Right cardiac atrium (tissue), 5 donors: ENCODE measurements at places on chromosomes 5 and 9.
A peak's percentile ranks its signal among the peaks of the same experiment; 100 is the strongest.

DNA sequence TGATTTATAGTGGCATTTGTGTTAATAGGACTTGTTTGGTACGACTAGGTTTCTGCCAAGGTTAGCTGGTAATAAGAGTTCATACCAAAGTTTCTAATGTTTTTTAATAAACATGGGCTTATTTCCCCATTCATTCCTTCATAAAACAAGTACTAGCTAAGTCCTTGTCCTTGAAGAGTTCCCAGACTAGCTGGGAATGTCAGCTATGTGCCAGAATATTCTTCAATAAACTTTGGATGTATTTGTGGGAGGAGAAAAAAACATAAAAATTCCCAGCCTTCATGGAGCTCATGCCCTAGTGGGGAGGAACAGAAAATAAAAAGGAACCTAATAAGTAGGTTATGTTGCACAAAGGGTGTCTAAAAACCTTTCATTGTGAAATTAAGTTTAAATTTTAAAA, 176.9 kb downstream of the DENND1A start:
- no peak for DNase-seq

DNA sequence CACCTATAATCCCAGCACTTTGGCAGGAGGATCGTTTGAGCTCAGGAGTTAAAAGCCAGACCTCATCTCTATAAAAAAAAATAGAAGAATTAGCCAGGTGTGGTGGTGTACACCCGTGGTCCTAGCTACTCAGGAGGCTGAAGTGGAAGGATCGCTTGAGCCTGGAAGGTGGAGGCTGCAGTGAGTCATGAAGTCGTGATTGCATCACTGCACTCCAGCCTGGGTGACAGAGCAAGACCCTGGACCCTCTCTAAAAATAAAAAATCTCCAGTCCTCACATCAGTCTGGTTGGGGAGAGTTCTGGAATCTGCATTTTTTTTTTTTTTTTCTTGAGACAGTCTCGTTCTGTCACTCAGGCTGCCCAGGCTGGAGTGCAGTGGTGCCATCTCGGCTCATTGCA, 9.3 kb downstream of the FPGS start:
- DNase-seq = no peak

DNA sequence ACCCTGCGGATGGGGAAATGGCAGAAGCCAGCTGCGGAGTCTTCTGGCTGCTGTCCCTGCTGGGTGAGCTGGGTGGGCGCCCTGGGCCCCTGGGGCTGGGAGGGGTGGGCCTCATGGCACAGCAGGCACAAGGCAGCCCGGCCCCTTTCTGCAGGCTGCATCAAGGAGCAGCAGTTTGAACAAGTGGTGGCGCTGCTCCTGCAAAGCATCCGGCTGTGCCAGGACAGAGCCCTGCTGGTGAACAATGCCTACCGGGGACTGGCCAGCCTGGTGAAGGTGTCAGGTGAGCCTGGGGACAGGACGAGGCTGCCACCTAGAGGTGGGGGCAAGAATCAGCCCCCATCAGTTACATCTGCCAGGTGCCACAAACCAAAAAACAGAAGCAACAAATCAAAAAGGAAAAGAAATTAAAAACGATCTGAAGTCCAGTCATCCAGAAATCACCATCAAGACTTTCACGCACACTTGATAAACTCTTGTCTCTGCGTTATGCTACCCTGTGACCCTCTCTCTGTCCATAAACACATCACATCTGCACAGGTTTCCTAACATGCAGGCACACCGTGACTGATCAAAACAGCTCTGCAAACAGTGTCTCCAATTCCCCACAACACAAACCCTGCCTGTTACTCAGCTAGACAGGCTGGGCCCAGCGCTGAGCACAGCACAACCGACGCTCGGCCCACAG, 13.9 kb downstream of the REXO4 start:
- DNase-seq = no peak

GRCh38 chr5:178391480-178391879, 158.9 kb upstream of the PHYKPL start:
- no peak for DNase-seq

- DNase-seq = no peak
Observed at GRCh38 chr9:120694559-120694958, 19.7 kb downstream of the MEGF9 start.

DNA sequence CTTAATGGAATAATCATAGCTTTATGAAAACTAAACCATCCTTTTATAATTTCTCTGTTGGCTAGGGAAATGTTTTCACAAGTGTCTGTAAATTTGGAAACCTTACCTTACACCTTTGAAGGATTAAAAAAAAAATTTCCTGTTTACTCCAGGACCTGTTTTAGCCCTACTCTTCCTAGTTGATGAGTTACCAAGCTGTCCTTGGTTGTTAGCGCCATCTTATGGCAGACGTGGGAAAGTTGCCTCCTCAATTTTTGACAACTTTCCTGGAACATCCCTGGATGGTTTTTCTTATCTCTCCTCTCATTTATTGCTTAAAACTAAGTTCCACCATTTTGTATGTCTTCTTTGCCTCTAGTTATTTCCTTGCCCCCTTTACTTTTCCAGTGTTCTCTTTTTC, 25.7 kb downstream of the ZSWIM6 start:
- DNase-seq = no peak

GRCh38 chr9:123893115-123893514, 36.8 kb downstream of the DENND1A start:
- no peak for DNase-seq

- no peak for DNase-seq
Observed at GRCh38 chr5:65334077-65334476, 147.6 kb downstream of the ADAMTS6 start.

DNA sequence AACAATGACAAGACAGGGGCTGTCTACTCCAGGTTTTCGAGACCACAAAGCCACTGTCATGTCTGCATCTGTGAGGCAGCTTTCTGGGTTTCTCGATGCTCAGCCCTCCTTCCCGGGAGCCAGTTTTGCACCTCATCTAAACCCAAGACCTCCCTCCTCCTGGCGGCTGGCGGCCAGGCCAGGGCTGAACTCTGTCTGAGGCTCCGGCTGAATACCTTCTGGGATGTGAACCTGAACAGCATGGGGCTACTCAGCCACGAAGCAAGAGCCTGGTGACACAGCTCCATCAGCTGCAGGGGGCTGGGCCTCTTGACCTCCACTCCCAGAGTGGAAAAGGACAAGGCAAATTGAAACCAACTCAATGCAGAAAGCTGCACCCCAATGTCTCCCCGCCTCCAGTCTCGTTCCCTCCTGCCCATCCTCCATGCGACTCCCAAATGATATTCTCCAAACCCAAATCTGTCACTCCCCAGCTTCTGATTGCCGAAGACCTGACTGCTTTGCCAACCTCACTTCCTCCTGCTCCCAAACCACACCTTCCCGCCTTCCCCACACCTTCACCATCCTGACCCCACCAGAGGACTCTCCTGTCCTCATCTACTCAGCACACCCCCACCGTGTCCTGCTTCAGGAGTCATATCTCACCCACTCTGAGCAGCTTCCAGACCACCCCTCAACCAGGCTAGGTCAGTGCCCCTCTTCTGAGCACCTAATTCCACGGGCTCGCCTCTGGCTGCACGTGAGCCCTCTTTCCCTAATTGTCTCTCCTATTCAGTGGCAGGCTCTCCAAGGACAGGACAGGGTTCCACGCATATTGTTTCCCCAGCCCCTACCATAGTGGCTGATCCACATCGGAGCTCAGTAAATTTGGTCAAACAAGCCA, 4.5 kb downstream of the ANKS6 start:
- DNase-seq = no peak

GRCh38 chr5:169554251-169554650, 29.3 kb upstream of the SPDL1 start:
- no peak for DNase-seq

- no peak for DNase-seq
Observed at GRCh38 chr9:7154003-7154619, 396.3 kb downstream of the KDM4C start.

DNA sequence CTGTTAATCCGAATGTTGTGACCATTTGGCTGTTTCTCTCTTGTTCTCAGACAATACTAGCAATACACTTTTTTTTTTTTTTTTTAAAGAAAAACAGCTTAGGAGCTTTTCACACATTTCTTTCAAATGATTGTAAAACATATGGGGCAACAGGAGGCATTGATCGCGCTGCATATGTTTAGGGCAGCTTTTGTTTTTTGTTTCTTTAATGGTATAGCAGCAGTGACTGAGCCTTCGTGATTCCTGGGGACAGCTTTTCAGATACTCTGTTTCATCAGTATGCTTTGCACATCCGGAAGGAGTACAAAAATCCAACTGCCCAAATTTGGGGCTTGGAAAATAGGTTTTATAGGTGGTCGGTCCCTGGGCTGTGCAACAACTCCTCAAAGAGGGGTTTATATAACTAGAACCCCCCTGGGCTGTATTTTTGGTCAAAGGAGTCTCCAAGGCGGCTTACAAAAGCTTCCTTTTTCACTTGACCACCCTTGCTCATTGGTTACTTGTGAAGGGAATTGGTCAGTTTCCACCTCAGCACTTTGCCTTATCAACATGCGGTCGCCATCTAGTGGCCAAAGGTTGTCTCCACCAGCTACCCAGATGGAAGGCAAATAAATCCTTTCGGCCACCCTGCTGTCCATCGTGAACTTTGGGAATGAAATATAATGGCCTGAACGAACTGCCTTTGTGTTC, 91.8 kb downstream of the PDE6A start:
- peak; percentile 90 for DNase-seq

GRCh38 chr5:43616535-43616934, 13.6 kb downstream of the NNT start:
- DNase-seq = no peak

DNA sequence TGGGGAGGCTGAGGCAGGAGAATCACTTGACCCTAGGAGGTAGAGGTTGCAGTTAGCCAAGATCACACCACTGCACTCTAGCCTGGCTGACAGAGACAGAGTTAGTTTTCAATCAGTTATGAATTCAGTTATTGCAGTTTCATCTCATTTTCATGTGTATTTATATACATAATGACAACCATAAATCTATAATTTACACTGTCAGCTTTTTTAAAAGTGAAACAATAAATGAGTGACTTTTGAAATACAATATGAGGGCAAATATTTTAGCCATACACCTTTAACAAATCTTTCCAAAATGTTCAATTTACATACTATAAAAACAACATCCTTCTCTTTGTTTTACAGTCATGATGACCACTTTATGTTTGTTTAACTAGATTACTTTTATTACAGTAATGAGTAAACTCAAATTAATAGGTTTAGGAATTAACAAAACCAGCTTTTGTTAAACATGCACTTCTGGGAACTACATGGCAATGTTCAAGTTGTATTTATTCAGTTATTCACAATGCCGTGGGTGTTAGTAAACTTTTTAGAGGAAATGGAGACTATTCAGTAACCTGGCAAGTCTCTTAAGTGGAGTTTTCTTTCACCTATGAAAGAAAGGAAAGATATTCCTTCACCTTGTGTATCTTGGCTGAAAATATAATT, 12.7 kb downstream of the TYRP1 start:
- no peak for DNase-seq

DNA sequence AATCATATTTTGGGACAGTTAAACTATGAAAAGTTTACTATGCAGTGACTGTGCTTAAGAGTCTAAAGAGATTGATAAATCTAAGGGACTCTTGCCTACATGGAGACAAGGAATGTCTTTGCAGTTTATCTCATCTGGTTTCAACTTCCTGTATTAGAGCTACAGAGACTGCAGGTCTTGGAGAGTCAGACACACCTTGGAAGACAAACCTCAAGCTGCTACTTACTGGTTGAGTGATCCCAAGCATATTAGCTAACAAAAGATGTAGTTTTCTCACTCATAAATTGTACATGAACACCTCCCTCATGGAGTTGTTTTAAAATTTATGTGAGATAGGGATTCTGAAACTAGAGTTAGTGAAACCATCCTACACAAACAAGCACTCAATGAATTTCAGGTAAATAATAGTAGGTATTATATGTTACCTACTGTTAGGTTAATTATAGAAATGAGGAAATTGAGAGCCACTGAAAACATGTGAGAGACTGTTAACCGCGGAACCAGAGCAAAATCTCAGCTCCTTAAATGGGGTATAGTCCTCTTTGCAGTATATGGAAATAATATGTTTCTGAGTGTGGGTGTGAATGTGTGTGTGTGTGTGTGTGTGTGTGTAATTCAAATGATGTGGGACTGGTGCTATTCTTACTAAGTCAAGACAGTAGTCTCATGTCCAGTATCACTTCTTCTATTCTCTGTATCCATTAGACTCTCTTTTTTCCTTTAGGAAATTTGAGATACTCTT, 752.1 kb downstream of the DTWD2 start:
- DNase-seq = no peak

DNA sequence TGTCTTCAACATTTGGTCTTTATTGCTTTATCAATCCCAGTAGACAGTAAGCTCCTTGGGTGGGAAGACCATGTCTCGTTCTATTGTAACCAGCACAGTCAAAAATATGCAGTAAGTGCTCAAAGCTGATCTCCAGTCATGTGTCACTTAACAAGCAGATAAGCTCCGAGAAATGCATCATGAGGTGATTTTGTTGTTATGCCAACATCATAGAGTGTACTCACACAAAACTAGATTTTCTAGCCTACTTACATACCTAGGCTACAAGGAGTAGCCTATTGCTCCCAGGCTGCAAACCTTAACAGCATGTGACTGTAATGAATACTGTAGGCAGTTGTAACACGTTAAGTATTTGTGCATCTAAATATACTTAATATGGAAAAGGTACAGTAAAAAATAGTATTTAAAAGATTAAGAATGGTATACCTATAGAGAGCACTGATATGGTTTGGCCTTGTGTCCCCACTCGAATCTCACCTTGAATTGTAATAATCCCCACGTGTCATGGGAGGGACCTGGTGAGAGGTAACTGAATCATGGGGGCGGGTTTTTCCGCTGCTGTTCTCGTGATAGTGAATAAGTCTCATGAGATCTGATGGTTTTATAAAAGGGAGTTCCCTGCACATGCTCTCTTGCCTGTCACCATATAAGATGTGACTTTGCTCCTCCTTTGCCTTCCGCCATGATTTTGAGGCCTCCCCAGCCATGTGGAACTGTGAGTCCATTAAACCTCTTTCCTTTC, 39.8 kb upstream of the PCSK5 start:
- no peak for DNase-seq

DNA sequence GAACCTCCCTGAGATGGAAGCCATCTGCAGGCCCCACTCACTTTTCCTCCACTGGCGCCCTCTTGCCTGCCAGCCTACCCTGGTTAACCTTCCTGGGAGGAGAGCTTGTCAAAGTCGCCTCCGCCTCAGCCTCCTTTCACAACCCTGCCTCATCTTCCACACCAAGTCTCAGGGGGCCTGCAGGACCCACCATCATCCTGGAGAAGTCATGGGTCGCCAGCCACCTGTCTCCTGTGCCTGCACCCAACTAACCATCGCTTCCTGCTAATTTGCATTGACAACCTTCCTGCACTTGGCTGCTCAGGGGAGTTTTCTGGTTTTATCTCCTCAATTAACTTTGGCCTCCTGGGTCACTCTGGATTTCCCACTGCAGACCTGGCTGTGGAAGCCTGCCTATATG, 52.8 kb upstream of the GRHPR start:
- DNase-seq = no peak

- no peak for DNase-seq
Observed at GRCh38 chr5:113047733-113048652, 71.4 kb downstream of the DCP2 start.
